ENCODE measurements at places on chromosomes 11 and 22. TPM values are rescaled to one million over a fixed set of nuclear protein-coding genes. Genes with fewer than 3 reads are reported as not detected.

Gene PTPMT1
- total RNA-seq, result 87.0 TPM

Gene CARD18
- total RNA-seq, result 0.88 TPM

Gene SLN
- total RNA-seq, result 136 TPM

Gene POGLUT3
- total RNA-seq, result 45.1 TPM

Gene FAM227A
- total RNA-seq, result 23.3 TPM

Gene PNPLA3
- total RNA-seq, result 47.3 TPM

Gene EMID1
- 12.3 TPM for total RNA-seq

Gene TTC28
- 140 TPM for total RNA-seq

Gene IGLL1
- total RNA-seq, result not detected

Gene DERL3
- total RNA-seq, result 1.2 TPM

Gene HINFP
- 24.4 TPM for total RNA-seq

Gene CDC42EP1
- total RNA-seq, result 19.0 TPM

Gene LGR4
- total RNA-seq, result 350 TPM

Gene ESAM
- 25.6 TPM for total RNA-seq

Gene APOA4
- not detected for total RNA-seq

Gene DSCAML1
- 18.0 TPM for total RNA-seq

Gene YPEL1
- total RNA-seq, result 26.9 TPM

Gene SLC22A9
- not detected for total RNA-seq

Gene CENATAC
- 48.5 TPM for total RNA-seq

Gene ASCL2
- 0.82 TPM for total RNA-seq

Gene OR5A1
- total RNA-seq, result not detected

Gene JAML
- 3.3 TPM for total RNA-seq

Data from camera-type eye (tissue), 1 donor.